Stimulated activated CD8-positive, alpha-beta memory T cell treated with anti-CD3 and anti-CD28 coated beads, Interleukin-4, amount 100 ng/mL, for 1 hour (primary cell): ENCODE measurements at places on chromosomes 5 and 9.

DNA sequence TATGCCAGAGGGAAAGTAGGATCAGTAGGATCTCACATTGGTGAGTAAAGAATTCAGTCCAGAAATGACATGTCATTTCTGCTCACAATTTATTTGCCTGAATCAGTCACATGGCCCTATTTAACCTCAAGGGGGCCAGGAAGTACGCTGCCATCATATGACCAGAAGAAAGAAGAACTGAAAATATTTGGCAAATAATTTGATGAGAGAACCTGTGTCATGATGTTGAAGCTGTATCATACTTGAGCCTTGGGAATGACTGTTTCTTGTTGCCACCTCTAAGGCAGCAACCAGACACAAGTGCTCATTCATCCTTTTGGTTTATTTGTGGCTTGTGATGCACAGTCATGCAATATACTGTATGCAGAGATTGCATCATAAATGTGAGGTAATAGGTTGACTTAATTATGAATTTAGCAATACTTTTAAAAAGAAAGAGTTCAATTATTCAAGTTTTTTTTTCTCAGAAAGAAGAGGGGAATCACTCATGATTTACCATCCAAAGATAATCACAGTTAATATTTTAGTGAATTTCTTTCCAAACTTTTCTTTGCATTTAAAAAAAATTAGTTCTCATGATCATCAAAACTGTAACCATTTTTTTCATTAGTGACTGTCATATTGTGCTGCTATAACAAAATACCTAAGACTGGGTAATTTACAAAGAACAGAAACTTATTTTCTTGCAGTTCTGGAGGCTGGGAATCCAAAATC, 8.2 kb upstream of the ZFYVE16 start:
- no peak for DNase-seq

DNA sequence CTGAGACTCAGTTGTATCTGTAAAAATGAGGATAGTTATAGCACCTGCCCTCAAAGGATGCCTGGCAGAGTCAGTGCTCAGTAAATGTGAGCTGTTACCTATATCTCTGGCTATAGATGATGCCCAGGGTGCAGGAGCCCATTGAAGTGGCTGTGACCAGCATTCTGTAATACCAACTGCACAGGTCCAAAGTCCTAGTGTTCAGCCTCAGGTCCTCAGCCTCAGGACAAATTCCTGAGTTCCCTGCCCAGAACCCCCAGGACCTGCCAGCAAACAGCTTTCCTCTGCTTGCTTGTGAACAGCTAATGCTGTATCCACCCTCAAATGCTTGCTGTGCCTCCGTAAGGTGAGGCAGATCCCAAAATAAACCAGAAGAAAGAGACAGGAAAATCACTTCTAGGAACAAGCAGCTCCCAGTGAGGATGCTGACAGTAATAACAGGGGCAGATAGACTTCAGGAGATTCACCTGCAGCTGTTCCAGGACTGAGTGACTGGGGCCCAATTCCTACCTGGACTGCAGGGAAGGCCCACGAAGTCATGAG, 80.8 kb downstream of the SIL1 start:
- DNase-seq = no peak

GRCh38 chr9:109901201-109901600, 121.2 kb downstream of the PALM2AKAP2 start:
- DNase-seq = no peak

DNA sequence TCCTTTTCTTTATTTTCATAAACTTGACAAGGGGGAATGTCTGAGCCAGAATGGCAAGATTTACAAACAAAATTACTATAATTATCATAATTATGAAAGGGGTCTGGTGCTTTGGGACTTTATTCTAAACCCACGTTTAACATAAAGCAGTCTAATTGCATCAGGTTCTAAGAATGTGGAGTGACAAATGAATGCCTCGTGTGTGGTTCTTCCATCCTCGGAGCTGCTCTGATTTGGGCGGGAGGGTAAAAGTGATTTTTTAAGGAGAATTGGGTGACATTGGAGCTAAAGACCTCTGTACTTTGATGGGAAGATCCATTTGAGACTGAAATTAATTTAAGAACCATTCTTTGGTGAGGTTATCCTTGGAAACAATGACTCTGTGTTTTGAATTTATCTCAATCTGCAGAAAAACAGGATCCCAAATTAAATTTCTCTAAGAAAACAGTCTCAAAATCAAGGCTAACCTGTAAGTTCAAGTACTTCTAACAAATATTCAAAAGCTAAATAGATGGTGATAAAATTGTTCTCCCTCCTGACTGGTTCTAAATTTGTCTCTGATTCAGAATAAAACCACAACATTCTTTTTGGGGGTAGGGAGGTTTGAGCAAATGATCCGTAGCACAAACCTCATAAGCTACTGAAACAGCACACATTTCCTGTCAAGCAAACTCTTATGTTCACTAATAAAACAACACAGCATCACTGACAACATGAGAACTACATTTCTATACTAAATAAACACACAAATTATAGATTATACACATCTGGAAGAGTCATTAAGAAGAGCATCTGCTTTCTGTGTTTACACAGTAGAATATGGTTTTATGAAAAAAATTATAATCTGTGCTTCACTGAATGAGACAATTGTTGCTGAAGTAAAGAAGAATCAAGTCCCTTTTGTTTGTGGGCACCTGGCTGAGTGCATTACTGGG, 85.5 kb downstream of the DCP2 start:
- no peak for DNase-seq

GRCh38 chr5:54673523-54674225, 156.1 kb downstream of the SNX18 start:
- peak; percentile 1 for DNase-seq
